ENCODE measurements at places on chromosomes 7 and 10. TPM values are rescaled to one million over a fixed set of nuclear protein-coding genes. Genes with fewer than 3 reads are reported as not detected.

DNA sequence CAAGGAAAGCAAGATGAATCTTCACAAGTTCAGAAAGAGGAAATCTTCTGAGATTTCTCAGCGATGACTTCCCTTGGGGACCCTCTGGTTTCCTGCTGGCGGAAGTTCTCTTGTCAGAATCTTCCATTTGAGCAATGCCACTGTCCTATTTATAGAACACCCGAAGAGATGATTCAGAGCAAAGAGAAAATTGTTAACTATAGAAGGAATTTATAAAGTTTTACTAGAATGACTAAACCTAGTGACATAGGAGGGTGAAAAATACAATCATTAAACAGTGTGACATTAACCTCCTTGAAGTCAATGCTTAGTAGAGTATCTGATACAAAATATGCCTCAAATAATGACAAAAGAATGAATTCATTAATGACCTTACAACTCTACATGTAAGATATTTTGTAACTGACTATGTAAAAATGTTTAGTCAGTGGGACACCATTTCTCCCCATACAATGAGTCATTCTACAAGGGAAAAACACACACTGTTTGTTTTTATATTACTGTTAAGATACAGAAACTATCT, 206.5 kb upstream of the CNTNAP2 start:
- no peak for DNase-seq

GRCh38 chr10:24440817-24441797, 232.2 kb downstream of the KIAA1217 start:
- DNase-seq, result no peak

- no peak for DNase-seq
Measured at GRCh38 chr10:88877298-88877697, 2.7 kb upstream of the STAMBPL1 start.

DNA sequence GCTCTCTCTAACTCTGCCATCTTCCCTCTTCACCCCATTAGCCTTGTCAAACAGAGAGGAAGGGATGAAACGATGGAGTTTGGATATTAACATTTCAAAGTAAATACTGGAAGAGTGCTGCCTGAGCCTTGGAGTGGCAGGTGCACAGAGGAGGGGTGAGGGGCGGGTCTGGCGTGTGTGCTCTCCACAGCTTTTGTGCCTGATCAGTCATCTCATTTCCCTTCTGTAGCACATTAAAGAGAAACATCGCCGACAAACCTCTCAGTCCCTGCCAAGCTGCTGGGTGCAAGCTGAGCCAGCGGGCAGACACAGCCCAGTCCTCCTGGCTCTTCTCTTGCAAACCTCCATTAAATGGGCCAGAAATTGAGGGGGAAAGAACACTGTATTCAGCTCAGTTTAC, 76.2 kb downstream of the SLIT1 start:
- no peak for DNase-seq

Gene PPIF
- 39.4 TPM for polyA plus RNA-seq

DNA sequence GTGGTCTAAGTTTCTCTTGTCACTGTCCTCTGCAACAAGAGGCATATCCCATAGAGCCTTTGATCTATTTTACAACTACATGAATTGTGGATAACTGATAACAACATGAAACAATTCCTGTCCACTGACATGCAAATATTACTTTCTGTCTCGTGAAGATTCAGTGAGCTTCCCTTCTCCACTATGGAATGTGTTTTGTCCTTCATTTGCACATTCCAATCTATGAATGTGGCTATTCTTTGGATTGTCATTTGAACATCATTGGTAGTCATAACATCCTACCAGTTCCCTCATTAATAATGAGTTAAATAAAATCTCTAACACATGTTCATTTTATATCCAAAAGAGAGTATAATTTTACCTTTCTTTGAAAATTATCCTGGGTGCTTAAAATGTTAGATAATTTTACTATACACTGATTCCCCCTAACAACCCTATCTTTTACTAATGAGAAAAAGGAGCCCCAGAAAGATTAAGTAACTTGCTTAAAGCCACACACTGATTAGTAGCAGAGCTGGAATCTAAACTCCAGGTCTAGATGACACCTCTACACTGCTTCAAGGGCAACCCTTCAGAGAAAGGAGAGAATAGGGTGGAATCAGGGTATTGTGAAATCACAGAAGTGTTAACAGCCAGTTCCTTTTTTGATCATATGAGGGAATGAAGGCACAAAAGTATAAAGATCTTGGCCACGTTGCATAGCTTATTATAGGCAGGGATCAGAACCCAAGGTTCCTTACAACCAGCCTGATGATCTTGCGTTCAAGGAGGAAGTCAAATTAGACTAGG, 39.1 kb downstream of the PDE1C start:
- DNase-seq, result no peak

DNA sequence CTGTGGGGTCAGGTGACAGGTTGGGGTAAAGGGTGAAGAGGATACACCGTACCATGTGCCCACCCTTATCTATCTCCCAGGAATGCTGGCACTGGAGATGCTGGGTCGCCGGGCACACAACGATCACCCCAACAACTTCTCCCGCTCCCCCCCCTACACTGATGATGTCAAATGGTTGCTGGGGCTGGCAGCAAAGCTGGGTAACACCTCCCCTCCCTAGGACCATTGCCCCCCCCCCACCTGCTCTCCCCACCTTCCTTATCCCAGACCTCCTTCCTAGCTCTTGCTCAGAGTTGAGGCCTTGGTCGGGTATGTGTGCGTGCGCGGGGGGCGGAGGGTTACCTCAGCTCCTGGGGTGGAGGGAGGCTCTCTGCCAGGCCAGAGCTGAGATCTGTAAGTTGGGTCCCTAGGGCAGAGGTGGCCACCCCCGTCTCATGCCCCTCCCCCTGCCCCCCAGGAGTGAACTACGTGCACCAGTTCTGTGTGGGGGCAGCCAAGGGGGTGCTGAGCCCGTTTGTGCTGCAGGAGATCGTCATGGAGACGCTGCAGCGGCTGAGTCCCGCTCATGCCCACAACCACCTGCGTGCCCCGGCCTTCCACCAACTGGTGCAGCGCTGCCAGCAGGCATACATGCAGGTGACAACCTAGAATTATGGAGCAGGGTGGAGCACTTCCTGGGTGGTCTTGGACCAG, 10.7 kb downstream of the NDST2 start:
- DNase-seq, result no peak

DNA sequence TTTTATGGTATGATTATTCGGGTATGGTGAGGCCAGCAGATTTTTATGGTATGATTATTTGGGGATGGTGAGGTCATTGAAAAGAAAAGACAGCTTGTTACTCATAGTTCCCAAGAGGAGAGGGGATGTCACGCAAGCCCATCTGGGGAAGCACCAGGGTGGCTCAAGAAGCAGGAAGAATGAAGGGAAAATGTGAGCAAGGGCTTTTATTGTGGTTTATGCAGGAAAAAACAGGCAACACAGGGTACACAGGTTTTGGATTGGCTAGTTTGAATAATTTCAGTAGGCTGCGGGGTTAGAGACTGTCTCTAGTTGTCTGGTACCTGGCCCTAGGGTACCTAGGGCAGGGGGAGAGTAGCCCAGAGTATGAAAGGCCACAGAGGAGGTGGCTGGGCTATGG, 26.8 kb upstream of the DGKI start:
- DNase-seq, result no peak

GRCh38 chr10:96665306-96665705, 55.0 kb downstream of the PIK3AP1 start:
- DNase-seq, result no peak

GRCh38 chr10:3482200-3482993, 302.6 kb downstream of the KLF6 start:
- peak; percentile 89 for DNase-seq

Gene POLR1F
- polyA plus RNA-seq, result 12.4 TPM

DNA sequence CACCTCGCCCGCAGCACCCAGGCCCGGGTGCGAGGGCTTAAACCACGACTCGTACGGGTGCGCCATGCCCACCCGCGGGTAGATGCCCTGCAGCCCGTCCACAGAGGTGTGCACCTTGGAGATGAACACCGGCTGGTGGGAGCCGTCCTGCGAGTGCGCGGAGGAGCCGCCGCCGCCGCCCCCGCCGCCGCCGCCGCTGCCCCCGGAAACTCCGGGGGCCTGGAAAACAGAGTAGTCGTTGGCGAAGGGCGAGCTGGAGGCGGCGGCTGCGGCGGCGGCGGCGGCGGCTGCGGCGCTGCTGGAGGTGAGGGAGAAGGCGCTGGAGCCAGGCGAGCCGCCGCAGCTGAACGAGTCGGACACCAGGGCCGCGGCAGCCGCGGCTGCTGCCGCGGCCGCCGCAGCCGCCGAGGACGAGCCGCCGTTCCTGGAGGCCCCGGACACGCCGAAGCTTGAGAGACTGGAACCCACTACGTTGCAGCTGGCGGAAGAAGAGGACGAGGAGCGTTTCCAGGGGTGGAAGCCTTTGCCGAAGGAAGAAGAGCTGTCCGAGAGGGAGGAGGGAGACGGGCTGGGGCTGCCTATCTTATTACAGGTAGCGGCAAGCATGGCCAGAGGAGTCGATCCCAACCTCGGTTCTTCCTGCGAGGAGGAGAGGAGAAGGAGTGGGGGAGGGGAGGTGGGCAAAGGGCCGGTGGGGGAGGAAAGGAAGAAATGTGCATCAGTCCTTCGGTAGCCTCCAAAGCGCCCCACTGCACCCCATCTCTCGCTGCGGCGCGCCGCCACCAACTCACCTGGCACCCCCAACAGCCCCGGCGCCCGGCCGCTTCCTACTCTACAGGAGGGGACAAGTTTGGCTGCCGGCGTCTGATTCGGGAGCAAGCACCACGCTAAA, 1.3 kb downstream of the SP8 start:
- DNase-seq, result no peak

- DNase-seq, result no peak
Measured at GRCh38 chr10:132957131-132957530, 14.8 kb upstream of the CFAP46 start.

DNA sequence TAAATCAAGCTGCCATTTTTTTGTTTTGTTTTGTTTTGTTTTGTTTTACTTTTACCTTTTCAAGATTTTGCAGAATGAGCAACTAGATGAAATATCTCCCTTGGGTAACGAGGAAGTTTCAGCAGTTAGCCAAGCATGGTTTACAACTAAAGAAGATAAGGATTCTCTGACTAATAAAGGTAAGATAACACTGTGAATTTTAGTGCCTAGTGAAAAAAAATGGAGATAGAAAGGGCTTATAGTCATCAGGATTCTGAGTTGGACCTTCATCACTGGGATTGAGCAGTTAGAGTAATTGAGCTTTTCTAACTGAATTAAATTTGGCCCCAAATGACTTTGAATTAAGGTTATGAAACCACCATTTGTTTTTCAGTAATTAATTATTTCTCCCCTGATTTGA, 21.2 kb downstream of the DMTF1 start:
- no peak for DNase-seq

DNA sequence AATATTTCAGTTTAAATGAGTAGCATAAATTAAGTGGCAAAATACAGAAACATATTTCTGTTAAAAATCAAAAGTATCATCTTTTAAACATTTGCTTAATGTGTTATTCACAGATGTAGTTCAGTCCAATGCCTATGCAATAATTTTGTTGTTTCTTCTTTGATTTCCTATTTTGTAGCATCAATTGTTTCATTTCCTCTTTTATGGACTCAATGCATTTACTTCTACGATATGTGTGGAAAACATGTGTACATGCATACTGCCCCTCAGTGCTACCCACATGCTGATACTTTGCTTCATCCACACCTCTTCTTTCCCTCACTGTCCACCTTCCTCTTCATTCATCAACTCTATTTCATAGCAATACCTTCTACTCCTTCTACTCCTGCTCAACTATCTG, 108.1 kb downstream of the PTN start:
- no peak for DNase-seq
